ENCODE measurements at places on chromosomes 11 and 22.

GRCh38 chr11:131185915-131186314 lies 184.5 kb upstream of the NTM start:
- no peak for DNase-seq

DNA sequence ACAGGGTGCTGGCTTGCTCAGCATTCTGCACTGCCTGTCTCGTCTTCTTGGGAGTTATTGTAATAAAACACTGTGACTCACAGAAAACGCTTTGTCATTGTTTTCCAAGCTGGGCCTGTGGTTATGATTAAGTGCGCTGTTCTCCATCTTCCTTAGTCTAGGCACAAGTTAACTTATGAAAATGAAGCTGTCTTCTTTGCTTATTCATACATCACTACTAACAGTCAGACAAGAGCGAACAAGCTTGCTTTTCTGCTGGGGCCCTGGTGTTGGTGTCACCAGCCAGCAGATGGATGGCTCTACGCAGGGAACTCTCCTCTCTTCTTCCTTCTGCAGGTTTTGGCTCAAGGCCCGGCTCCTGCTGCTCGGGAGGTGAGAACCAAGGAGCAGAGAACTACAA lies 380.1 kb upstream of the SYN3 start:
- DNase-seq: peak; percentile 83

- no peak for DNase-seq
Measured at GRCh38 chr11:131811383-131811782, 441.0 kb downstream of the NTM start.

GRCh38 chr11:74179234-74180052 lies 8.4 kb downstream of the PPME1 start:
- peak; percentile 58 for DNase-seq

GRCh38 chr11:10298342-10298741 lies 4.3 kb upstream of the SBF2 start:
- DNase-seq: peak; percentile 81

GRCh38 chr11:65482306-65482850 lies 16.5 kb upstream of the MALAT1 start:
- DNase-seq: peak; percentile 57

- no peak for DNase-seq
Measured at GRCh38 chr11:45410391-45411227, 124.5 kb upstream of the SYT13 start.

GRCh38 chr11:112967082-112967481 lies 5.9 kb downstream of the NCAM1 start:
- DNase-seq: no peak

DNA sequence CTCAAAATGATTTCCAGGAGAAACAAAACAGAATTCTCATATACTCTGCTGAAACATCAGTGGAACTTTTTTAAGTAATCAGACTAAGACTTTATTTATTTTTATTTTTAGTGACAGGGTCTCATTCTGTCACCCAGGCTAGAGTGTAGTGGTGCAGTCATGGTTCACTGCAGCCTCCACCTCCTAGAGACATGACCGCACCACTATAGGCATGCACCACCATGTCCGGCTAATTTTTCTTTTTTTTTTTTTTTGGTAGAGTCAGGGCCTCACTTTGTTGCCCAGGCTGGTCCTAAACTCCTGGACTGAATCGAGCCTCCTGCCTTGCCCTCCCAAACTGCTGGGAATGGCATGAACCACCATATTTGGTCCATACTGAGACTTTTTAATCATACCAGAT lies 42.9 kb downstream of the PRDM10 start:
- DNase-seq: no peak

DNA sequence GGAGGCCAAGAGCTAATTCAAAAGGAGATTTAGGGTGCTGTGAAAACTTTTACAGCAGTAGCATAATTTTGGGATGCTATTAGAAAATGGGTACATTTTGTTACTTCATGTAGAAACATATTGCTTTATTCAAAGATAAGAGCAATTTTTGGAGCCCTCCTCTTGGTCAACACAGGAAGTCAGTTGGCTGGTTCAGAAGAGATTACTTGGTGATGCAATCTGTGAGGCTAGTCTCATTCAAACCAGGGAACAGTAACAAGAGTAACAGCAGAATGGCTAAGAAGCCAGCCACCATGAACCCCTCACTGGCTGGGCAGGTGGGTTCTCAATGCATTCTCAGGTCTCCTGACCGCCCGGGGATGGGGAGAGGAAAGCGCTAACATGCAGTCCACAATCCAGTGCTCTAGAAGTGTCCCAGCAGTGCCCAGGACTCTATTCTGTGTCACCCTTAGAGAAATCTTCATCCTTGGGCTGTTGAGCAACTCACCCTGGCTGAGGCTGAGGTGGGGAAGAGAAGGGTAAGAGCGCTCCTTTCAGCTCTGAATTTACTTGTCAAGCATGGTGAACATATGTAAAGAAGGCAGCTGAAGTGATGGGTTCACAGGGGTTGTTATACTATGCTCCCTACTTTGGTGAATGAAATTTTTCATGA lies 262.2 kb upstream of the UBASH3B start:
- DNase-seq: no peak

- peak; percentile 70 for DNase-seq
Measured at GRCh38 chr11:7892840-7893254, 38.2 kb downstream of the OR10A6 start.

- peak; percentile 92 for DNase-seq
Measured at GRCh38 chr11:131867457-131868257, 497.2 kb downstream of the NTM start.

GRCh38 chr11:118321386-118322082 lies 17.0 kb downstream of the CD3E start:
- no peak for DNase-seq

- no peak for DNase-seq
Measured at GRCh38 chr11:117874253-117874909, 2.1 kb downstream of the FXYD6 start.

DNA sequence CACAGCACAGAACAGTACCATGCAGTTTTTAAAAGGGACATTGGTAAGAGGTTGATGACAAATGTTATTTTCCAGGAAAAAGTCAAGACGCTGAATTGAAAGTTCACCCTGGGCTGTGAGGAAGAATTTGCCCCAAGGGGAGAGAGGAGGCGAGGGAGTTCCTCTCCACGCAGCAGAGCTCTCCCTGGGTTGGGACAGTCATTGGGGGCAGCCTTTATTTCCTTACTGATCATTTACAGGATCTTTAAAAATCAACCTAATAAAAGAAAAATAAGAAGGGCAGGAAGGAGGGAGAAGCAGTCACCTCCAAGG lies 49.9 kb upstream of the WNT7B start:
- DNase-seq: no peak

DNA sequence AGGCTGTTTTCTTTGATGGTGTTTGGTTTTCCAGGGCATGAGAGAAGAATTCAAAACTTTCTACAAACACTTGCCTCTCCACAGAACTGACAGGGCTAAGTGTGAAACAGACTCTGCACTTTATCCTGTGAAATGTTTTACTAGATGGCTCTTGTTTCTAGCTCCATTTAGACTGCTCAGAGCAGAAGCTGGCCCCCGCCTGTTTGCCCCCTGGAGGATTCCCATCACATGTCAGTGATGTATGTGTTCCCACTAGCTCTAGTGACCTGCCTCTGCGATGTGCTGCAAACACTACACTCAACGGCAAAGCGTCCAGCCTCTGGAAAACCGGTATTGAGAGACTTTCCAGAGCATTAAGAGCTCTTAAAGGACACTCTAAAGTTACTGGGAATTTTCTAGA lies 41.4 kb upstream of the PCF11 start:
- no peak for DNase-seq

DNA sequence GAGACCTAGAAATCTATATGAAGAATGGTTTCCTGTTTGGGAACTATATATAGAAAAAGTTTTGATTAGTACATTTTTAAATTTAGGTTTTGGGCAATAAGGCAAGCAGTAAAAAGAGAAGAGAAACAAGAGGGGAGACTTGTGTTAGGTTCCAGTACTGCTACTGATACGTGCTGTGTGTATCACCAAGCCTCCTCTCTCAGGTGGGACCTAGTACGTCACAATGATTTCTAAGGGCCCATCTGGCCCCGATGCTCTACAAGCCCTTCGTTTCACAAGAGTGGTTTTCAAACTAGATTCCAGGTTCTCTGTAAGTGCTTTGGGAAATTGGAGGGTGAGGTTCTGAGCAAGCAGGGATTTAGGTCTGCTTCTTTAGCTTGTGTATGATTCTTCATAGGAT lies 39.2 kb downstream of the USP35 start:
- no peak for DNase-seq

GRCh38 chr11:10400856-10401255 lies 54.2 kb upstream of the AMPD3 start:
- no peak for DNase-seq

- DNase-seq: peak; percentile 44
Measured at GRCh38 chr11:94934362-94934761, 39.0 kb downstream of the CWC15 start.

GRCh38 chr11:35090125-35090524 lies 48.8 kb upstream of the CD44 start:
- DNase-seq: no peak

DNA sequence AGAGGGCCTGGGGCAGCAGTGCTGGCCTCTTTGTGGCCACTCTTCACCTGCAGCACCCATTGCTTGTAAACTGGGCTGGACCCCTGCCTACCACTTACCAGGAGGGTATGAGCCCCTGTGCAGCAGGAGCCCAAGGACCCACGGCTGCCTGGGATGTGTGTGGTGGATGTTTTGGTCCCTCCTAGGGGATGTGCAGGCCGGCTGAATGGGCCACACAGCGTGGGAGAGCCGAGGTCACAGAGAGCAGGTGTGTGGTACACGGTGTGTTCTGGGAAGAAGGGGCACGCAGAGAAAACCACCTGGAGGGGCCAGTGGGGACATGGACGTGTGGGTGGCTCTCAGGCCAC lies 19.3 kb upstream of the GNB1L start:
- DNase-seq: no peak

GRCh38 chr22:43094085-43094484 lies 4.9 kb upstream of the TTLL1 start:
- DNase-seq: no peak

DNA sequence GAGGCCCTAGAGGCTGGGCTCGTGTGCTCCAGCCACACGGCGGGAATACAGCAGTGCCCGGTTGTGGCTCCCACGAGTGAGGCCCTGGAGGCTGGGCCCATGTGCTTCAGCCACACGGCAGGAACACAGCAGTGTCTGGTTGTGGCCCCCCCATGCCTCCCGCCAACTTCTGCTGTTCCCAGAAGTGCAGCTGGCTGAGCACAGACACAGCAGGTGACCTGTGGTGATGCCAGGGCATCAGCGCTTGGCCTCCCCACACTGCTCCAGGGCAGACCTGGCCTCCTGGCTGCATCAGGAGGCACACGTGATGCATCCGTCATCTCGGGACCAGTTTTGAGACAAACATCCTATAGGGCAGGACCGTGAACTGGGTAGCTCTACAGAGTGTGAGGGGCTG lies 110.3 kb downstream of the KCNQ1OT1 start:
- DNase-seq: no peak

DNA sequence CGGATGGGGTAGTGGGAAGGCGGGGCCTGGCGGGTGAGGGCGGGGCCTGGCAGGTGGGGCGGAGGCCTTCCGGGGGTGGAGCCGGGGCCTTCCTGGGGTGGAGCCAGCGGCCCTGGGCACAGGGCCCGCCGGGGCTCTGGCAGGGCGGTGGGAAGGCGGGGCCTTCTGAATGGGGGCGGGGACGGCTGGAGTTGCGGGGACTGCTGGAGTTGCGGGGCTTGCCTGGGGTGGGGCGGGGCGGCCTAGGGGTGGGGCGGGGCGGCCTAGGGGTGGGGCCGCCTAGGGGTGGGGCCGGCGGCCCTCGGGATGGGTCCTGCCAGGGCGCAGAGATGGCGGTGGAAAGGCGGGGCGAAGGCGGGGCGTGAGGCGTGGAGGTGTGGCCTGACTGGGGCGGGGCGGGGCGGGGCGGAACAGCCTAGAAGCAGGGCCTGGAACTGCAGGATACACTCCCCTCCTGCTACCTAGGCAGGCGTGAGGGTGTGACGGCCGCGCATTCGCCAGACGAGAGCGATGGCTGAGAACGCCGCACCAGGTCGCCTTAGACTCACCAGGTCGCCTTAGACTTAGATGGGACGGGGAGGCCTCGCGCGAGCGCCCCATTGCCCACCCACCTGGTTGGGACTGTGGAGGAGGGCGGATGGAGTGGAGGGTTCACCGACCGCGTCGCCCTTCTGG lies 19.3 kb downstream of the RRP7A start:
- peak; percentile 82 for DNase-seq

DNA sequence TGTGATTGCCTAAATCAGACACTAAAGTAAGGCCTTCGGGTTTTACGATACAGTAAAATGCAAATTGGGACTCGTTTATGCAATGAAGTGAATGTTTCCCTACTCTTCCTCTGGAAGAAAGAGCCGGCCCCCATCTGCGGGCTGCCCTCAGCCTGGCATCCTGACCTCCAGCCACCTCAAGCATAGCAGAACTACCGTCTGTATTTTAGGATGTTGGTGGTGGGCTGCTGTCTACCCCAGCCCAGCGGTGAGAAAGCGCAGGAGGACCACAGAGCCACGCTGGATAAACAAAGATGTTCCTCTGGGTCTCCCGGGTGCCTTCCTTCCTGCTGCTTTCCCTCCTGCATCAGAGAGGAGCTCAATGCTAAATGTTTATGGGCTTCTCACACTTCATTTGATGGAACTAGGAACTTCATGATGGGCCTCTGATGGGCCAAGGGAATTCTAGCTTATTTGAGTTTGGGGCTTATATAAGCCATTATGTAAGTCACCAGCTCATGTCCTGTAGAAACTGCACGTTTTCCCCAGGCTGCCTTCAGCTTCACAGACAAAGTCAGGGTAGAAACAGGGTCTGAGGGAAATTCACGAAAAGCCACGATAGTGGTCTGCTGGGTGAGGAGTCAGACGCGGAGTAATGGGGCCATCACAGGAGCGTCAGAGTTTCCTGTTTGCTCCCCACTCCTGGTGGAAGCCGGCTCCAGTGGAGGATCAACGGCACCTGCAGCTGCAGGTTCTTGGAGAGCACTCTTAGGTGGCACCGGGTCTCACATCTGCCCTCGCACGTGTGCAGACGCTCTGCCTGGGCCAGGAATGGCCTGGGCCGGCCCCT lies 287.4 kb downstream of the BRD1 start:
- no peak for DNase-seq

- DNase-seq: no peak
Measured at GRCh38 chr11:134572741-134573675, 161.0 kb upstream of the B3GAT1 start.

- no peak for DNase-seq
Measured at GRCh38 chr11:7196396-7197146, 55.1 kb upstream of the SYT9 start.

GRCh38 chr11:28631148-28631547 lies 523.0 kb downstream of the METTL15 start:
- no peak for DNase-seq

- DNase-seq: no peak
Measured at GRCh38 chr11:93730108-93731107, 10.9 kb downstream of the TAF1D start.

DNA sequence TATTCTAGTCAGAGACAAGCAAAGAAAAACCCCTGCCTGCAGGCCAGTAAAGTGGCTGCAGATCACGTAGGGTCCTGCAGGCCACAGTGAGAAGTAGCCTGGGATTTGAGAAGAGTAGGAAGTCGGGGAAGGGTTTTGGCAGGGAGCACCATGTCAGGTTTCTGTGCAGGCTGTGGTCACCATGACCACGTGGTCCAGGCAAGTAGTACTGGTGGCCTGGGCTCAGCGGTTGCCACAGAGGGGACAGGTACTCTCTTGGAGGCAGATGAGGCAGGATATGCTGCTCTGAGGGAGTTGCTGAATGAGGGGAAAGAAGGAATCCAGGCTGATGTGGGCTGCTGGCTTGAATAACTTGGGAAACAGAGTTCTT lies 46.5 kb downstream of the PISD start:
- DNase-seq: no peak

- peak; percentile 96 for DNase-seq
Measured at GRCh38 chr11:125263268-125263790, 98.8 kb downstream of the PKNOX2 start.

GRCh38 chr11:74689666-74690065 lies 41.6 kb downstream of the CHRDL2 start:
- peak; percentile 42 for DNase-seq
